ENCODE measurements at places on chromosomes 4 and X.

DNA sequence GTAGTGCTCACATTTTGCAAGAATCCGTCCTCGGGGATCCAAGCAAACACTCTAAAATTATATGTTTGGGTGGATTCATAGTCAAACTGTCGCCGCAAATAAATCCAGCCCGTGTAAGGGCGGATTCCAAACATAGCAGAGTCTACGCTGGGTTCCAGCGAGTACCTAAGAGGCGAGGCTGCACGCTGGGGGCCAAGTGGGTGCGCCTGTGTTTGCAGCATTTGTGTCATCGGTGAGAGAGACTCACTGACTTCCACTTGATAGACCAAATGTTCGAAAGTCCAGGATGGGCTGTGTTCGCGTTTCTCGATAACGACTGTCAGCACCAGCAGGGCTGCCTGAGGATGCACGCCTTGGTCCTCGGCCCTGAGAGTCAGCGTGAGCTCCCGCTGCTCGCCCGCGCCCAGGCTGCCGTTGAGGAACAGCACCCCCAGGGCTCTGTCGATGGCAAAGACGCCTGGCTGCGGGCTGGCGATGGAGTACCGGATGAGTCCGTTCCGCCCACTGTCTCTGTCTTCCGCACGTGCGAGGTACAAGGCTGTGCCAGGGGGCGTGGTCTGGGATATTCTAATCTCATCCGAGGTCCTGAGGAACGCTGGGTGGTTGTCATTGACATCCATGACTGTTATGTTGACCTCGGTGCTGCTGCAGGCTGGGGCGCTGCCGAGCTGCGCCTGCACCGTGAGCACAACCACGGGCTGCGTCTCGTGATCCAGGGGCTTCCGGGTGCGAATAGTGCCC, 158.7 kb downstream of the DCHS2 start:
- DNase-seq: no peak

- no peak for DNase-seq
Observed at GRCh38 chr4:180009316-180009715, 2233.9 kb upstream of the TENM3 start.

DNA sequence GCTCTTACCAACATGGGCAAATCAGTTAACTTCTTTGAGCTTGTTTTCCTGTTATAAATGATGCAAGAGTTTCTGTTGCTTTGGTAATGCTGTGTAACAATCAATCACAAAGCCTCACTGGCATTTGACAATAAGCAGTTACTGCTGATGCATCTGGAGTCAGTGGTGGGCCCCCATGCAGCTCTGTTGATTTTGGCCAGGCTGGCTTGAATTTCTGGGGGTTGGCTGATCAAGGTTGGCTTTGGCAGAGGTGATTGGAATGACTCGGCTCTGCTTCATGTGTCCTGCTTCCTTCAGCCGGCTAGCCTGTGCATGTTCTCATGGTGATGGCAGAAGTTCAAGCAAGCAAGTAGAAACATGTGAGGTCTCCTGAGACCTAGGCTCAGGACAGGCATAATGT, 90.4 kb downstream of the PHEX start:
- no peak for DNase-seq

DNA sequence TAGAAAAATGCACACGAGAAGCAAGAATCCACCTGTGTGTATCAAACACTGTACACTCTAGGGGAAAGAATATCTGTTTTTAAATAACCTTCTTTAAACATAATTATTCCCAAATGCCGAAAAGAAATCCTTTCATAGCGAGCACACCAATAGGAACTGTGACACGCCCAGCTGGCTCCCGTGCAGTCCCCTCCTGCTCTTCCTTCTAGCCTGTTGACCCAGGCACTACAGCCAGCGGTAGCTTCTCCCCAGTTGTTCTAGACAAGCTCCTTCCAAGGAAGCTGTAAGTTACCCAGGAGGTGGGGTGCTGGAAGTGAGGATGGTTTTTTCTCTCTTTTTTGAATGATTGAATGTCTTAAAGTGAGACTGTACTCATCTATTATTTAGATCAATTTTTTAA, 19.5 kb upstream of the NOCT start:
- DNase-seq: no peak

GRCh38 chr4:183871581-183871980, 33.5 kb upstream of the STOX2 start:
- no peak for DNase-seq

- peak; percentile 0 for DNase-seq
Observed at GRCh38 chrX:132622130-132622529, 133.3 kb upstream of the MBNL3 start.

GRCh38 chr4:74653331-74654229, 140.7 kb downstream of the BTC start:
- DNase-seq: no peak

- DNase-seq: no peak
Observed at GRCh38 chr4:65399084-65399483, 271.2 kb downstream of the EPHA5 start.

DNA sequence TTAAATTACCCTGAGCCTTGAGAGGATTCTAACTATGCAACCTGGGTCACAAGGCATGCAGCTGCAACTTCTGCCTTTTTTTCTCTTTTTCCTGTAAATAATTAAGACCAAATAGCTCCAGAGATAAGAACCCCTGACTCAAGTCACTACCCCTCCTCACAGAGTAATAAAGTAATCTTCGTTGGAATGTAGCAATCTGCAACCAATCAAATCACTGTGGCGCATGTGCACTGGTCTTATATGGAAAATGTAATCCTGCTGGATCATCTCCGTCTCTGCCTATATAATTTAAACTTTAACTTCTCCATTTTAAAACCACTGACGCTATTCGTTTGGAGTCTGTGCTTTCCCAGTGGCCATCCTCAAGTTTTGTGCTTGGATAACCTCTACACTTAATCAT, 6.1 kb upstream of the EFHC2 start:
- DNase-seq: no peak

DNA sequence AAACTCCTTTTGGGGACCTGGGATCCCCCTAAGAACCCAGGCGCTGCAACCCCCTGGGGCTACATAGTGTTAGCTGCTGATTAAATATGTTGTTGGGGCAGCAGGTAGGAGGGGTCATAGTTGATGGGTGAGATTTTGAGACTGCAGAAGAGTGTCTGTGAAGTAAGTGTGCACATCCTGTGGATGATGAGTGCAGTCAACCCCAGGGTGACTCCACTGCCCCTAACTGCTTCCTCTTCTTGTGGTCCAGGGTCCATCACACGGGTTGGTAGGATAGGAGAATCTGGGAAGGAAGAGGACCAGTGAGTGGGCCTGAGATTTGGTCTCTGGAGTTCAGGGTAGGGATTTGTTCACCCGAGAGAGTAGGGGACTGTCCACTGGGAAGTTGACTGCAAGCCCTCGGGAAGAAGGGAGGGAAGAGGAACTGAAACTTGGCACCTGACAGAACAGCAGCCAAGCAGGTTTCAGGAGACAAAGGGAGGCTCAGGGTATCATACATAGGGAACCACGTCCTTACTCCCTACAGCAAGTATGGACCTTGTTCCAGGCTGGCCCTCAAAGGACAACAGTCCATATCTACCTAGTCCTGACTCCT, 8.5 kb downstream of the DLG3 start:
- no peak for DNase-seq

DNA sequence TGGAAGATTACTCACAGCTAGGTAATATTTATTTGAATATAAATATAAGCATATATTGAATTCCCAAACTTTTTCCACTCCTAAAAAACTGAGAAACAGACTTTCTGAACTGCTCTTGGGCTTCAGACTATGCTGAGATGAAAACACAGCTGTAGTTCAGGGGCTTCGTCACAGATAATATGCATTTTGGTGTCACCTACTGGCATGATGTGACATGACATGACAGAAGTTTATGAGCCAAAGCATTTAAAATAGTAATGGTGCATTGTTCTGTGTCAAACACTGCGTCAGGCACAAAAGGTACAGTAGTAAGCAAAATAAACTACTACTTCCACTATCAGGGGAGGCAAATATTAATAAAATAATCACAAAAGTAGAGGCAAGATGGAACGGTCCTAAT, 171.3 kb downstream of the BTC start:
- DNase-seq: no peak

GRCh38 chr4:2291705-2292645, 30.1 kb upstream of the MXD4 start:
- DNase-seq: no peak

DNA sequence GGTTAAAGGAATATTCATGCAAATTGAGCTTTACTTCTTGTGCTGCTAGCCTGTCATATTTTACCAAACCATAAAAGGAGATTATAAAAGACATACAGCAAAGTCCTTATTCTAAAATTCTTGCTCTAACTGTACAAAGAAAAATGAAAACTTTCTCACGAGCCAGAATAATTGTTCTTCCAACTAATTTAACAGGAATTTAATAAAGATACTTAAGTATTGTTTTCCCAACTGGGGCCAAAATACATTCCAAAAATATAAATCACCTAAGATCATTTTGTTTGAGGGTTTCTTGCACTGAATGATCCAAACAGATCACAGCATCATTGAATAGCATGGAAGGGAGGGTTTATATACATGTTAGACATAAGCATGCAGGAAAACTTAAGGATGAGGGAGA, 127.1 kb upstream of the PCDH18 start:
- DNase-seq: no peak

- DNase-seq: no peak
Observed at GRCh38 chrX:142040906-142041305, 137.2 kb downstream of the MAGEC1 start.

GRCh38 chrX:2538031-2538757, 37.4 kb upstream of the DHRSX start:
- DNase-seq: no peak

GRCh38 chrX:2967998-2968909, 38.1 kb upstream of the ARSH start:
- no peak for DNase-seq

- no peak for DNase-seq
Observed at GRCh38 chrX:30893206-30893605, 4.2 kb upstream of the TAB3 start.

DNA sequence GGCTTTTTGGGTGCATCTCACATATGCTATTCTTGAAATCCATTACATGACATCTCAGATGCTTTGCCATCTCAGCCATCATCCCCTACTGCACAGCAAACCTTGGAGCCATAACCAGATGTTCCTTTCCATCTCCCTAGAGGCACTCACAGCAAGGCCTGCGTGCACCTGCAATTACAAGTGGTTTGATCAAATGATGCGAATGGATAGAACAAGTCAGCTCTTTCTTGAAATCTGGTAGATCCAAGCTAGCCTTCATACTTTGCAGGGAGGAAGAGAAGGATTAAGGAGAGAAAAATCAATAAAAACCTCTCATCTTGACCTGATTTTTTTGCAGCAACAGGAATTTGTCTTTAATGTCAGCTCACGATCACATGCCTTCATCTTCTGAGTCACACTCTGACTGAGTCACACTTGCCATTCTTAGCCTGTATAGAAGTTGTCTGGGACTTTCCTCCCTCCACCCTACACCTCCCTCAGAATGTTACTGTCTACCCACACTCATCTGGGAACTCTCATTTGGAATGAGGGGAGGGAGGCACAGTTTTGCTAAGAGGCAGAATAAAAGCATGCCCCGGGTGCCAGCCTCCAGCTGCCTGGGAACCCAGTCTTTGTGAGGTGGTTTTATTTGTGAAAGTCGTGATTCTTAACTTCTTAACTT, 11.9 kb upstream of the TRIML1 start:
- peak; percentile 81 for DNase-seq

DNA sequence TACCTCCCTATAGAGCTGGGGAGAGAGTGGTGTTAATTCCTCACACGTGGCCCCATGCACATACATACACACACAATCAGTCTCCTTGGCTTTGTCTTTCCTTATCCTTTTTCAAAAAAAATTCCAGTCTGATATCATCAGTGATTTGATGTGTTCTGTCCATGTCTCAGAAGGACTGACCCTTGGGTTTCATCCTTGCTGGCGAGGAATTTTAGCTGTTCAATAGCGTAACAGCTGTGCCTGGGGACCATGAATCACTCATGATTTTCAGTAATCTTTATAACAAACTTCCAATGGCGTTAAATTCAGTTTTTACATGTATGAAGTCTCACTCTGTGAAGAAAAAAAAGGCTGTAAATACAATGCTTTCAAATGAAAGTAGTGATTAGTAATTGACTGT, 204.6 kb downstream of the RBMX2 start:
- no peak for DNase-seq

DNA sequence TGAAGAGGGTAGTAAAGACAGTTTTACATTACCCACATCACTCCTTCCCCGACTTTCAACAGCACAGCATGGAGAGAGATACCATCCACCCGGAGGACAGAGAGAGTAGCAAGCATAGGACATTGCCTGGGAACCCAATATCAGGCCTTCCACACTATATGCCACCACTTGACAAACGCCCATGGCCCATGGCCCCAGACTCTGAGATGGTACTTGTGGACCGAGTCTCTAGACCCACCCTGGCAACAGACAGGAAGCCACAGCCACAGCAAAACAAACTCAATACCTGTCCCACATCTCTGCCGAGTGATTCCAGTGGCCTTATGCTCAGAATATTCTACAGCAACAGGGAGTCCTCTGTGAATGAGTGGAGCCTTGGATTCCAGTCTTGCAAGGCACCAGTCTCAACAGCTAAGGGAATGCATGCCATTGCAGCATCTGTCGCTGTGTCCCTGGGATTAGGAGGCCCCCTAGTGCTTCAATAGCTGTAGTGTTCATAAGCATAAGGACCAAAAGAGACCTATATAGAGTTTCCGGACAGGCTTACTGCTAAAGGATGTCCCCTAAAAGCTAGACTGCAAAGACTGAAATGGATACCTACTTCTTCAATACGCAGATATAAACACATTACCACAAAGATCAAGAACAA, 14.7 kb upstream of the CT55 start:
- peak; percentile 10 for DNase-seq

- DNase-seq: no peak
Observed at GRCh38 chr4:75179510-75179909, 246.6 kb downstream of the PARM1 start.

DNA sequence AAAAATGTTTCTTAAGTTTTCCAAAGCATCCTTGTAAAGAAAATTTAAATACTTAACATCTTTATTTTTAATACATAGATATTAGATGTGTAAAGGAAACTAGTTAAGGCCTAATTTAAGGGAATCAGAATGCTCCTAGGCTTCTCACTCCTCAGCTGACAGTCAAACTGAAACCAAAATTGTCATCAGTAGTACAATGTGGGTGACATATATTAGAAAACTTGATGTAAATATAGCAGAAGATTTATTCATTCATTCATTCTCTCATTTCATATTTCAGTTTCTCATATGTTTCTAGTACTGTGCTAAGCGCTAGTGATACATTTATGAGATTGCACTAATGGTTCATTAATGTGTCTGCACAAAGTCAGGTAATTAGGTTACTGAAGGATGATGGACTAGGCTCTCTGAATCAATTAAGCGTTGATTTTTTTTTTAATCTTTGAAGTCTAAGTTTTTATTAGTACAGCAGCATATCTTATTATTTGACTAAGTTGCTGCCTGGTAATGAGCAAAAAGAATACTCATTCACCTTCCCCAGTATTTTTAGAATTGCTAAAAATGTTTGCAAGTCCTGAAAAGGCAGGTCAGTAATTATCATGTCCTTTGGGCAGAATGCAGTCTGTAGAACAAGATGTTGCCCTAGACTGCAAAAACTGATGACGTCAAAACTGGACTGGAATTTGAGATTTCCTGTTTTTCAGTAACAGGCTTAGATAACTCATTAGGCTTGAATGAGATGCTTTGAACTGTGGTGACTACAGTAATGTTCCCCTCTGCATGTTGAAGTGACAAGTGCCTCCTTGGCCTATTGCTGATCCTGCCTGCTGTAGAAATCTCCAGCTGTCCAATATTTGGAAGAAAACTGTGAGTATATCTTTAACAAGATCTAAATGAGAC, 128.7 kb downstream of the ARHGAP24 start:
- DNase-seq: peak; percentile 2

Measured in HTR-8/SVneo (cell line).